ENCODE measurements at places on chromosomes 11 and 22. TPM values are rescaled to one million over a fixed set of nuclear protein-coding genes. Genes with fewer than 3 reads are reported as not detected.

Gene RFPL3
- total RNA-seq = not detected

Gene TH
- not detected for total RNA-seq

Gene LSP1
- total RNA-seq = 0.77 TPM

Gene ZNF70
- 3.3 TPM for total RNA-seq

Gene CDK2AP2
- 47.6 TPM for total RNA-seq

Gene CCDC15
- 2.1 TPM for total RNA-seq

Gene DCUN1D5
- total RNA-seq = 98.2 TPM

Gene RAB3IL1
- 7.2 TPM for total RNA-seq

Gene RDX
- 72.9 TPM for total RNA-seq

Gene TTC38
- 29.2 TPM for total RNA-seq

Gene MS4A15
- 0.39 TPM for total RNA-seq

Gene KIRREL3
- 0.76 TPM for total RNA-seq

Gene L3MBTL2
- total RNA-seq = 25.2 TPM

Gene GDPD5
- 5.3 TPM for total RNA-seq

Gene DEPDC7
- total RNA-seq = 4.7 TPM

Gene FAM83F
- total RNA-seq = 43.1 TPM

Gene GATD1
- 87.6 TPM for total RNA-seq

Gene BDNF
- total RNA-seq = 4.8 TPM

Gene HBB
- not detected for total RNA-seq

Gene NARS2
- total RNA-seq = 42.6 TPM

Gene OR8D1
- not detected for total RNA-seq

Gene CD6
- total RNA-seq = 0.53 TPM

All from WTC11 (cell line).